ENCODE measurements at places on chromosomes 12 and 14. TPM values are rescaled to one million over a fixed set of nuclear protein-coding genes. Genes with fewer than 3 reads are reported as not detected.

The GRIP1 gene
- polyA plus RNA-seq, result 1.5 TPM

The ANG gene
- 8.4 TPM for polyA plus RNA-seq

The RBM19 gene
- 18.5 TPM for polyA plus RNA-seq

The ZNF705A gene
- polyA plus RNA-seq, result not detected
